Endothelial cell (in vitro differentiated cells): ENCODE measurements at places on chromosomes 2 and 18. TPM values are rescaled to one million over a fixed set of nuclear protein-coding genes. Genes with fewer than 3 reads are reported as not detected.

Gene ACP1
- total RNA-seq = 104 TPM

Gene SERPINB12
- total RNA-seq = not detected

- no peak for DNase-seq
Measured at GRCh38 chr18:61948846-61949438, 56.1 kb upstream of the RNF152 start.

- DNase-seq = no peak
Measured at GRCh38 chr18:54030434-54030833, 194.0 kb downstream of the MBD2 start.

Gene SCN7A
- 6.3 TPM for total RNA-seq

GRCh38 chr2:207688597-207688996 lies 22.8 kb upstream of the CCNYL1 start:
- no peak for DNase-seq
